ENCODE measurements at places on chromosomes 2 and 18.

- no peak for DNase-seq
Observed at GRCh38 chr2:221480163-221480562, 91.9 kb downstream of the EPHA4 start.

DNA sequence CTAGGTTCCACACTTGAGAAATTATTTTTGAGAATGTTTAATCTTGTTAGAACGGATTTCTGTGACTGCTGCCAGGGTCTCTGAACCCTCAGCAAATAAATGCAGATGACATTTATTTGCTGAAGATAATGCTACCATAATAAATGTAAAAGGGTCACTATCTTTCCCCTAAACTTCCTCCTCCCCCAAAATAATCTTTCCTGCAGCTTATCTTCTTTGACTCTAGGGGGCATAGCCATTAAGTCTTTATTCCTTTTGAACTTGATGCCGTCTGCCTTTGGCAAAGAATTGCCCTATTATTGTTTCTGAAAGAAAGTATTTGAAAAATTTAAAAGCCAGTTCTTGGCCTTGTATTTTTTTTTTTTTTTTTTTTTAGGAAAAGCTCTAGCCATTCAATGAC is 63.6 kb upstream of the ACSL3 start:
- peak; percentile 13 for DNase-seq

DNA sequence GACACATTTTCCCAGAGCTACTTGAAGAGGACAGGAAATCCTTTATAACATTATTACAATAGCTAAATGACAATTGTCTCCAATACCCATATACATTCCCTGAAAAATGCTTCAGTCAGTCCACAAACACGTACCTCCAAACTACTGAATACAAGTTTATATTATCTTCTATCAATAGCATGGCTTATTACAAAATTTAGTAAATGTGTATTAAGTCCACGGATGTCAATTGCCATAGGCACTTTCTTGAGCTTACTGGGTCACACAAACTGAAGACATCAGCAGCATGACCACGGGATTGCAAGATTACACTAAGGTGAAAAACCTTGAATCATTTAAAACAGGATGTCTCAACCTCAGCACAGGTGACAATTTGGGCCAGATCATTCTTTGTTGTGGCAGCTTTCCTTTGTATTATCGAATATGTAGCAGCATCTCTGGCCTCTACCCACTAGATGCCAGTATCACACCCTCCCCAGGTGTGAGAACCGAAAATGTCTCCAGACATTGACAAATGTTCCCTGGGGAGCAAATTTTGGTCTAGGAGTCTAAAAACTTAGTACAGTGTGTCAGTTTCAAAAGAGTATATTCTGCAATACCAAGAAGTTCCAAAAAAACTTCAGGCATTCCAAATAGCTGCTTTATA is 1.4 kb downstream of the MBD2 start:
- DNase-seq = peak; percentile 81

DNA sequence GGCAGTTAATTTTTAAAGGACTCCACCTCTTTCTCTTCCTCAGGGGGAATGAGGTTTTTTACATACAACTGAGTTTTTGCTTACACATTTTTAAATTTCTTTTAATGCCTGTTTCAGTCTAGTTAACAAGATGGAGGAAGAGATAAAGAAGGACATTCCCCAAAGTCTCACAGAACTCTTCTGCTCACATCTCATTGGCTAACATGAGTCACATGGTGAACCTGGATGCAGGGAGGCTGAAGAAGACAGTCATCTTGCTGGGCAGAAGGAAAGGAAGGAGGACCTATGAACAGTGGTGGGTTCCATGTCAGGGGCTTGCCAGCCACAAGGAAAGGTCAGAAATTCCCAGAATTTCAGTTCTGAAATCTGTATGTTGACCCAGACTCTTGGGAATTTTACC is 10.4 kb upstream of the ST8SIA5 start:
- DNase-seq = no peak

- DNase-seq = no peak
Observed at GRCh38 chr2:67880291-67880761, 182.5 kb downstream of the C1D start.

GRCh38 chr2:190979906-190980629 is 33.9 kb downstream of the STAT1 start:
- peak; percentile 12 for DNase-seq

DNA sequence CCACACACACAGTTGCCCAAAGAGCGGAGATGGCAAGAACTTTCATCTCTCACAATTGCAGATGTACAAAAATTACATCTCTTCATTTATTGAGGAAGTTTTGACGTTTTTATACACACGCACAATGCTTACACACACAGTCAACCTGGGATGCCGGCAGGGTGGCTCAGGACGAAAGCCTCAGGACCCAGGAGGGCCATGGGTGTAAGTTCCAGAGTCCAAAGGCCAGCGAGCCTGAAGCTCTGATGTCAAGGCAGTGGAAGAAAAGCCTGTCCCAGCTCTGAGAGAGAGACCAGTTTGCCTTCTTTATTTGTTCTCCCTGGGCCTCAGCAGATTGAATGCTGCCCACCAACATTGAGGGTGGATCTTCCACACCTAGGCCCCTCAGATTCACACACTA is 10.1 kb downstream of the AMER3 start:
- no peak for DNase-seq

GRCh38 chr2:200419325-200419724 is 90.5 kb downstream of the KCTD18 start:
- no peak for DNase-seq
